ENCODE measurements at places on chromosomes 7 and 10.

- no peaks in the 10 kb centered on the region for H3K27me3 ChIP-seq
- no peak for DNase-seq
Observed at GRCh38 chr7:148290538-148290937, 300.0 kb upstream of the C7orf33 start.

DNA sequence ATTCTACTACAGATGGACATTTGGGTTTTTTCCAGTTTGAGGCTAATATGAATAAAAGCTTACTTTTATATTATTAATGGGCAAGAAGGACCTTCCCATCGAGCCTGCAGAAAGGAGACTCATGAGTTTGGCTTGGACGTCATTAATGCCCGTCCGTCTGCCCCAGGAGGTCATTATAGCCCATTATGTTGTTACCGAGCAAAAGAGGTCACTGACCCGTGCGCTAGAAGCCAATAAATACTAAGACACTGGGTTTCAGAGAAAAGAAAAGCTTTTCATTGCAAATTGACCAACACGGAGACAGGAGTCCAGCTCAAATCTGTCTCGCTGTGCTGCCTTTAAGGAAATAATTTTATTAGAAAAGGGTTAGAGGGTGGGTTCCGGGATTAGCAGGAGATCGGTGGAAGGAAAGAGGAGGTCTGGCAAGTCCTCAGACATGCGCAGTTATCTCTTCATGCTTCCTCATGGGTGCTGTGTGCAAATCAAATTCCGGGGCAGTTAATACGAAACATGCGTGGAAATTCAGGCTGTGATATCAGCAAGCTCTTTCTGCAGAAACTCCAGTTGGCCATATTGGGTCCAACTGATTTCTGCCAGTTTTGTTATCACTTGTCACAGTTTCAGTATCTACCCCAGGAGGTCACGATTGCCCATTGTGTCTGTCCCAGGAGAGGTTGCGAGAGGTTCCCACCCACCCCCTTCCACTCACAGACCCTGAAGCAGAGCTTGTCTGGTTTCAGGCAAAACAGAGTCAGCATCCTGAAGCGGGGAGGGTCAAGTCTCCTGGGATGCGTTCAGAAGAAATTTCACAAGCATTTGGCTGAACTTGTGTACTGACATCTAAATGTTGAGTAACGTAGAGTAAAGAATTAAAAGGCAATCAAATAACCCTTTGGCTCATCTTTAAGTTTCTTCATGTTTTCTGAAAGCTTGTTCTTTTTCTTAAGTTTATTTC, 1.1 kb upstream of the GALNTL5 start:
- no peaks in the 10 kb centered on the region for H3K36me3 ChIP-seq
- H3K27me3 ChIP-seq, result peaks cover 3% of the 10 kb centered on the region
- DNase-seq, result no peak
- H3K4me1 ChIP-seq, result no peaks in the 10 kb centered on the region
- H3K4me3 ChIP-seq, result no peak overlapping the region

GRCh38 chr10:124197371-124198124, 104.2 kb upstream of the CHST15 start:
- no peak overlapping the region for H3K4me3 ChIP-seq
- no peak for DNase-seq
- no peaks in the 10 kb centered on the region for H3K36me3 ChIP-seq
- H3K4me1 ChIP-seq, result no peaks in the 10 kb centered on the region
- H3K27ac ChIP-seq, result no peak overlapping the region

GRCh38 chr7:152103066-152103465, 77.6 kb downstream of the GALNT11 start:
- peaks cover 20% of the 10 kb centered on the region for H3K36me3 ChIP-seq
- no peak overlapping the region for H3K27ac ChIP-seq
- DNase-seq, result no peak
- H3K27me3 ChIP-seq, result no peaks in the 10 kb centered on the region

- no peak for DNase-seq
- no peak overlapping the region for H3K27ac ChIP-seq
- H3K4me1 ChIP-seq, result no peaks in the 10 kb centered on the region
- no peak overlapping the region for H3K4me3 ChIP-seq
- no peaks in the 10 kb centered on the region for H3K27me3 ChIP-seq
Observed at GRCh38 chr10:33981301-33981700, 646.8 kb upstream of the NRP1 start.
